Psoas muscle (tissue), 8 donors: ENCODE measurements at places on chromosomes 6 and 20.
A peak's percentile ranks its signal among the peaks of the same experiment; 100 is the strongest.

DNA sequence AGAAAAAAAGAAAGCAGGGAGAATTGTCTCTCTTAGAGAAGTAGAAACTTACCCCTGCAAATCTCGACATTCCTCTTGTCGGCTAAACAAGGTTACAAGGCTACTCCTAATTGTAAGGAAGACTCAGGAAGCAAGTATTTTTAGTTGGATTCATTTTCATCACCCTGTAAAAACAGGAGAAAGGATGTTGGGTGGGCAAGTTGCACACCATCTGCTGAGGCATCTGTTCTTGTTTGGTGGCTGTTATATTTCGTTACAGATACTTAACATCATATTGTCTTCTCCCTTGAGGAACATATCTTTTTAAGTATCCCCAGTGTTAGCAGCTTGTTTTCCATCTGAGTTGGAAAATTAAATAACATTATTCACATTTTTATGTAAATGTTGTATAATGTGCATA lies 187.5 kb downstream of the PLCB4 start:
- no peaks in the 10 kb centered on the region for H3K36me3 ChIP-seq
- no peak for DNase-seq
- H3K27me3 ChIP-seq = no peaks in the 10 kb centered on the region
- H3K27ac ChIP-seq = no peak overlapping the region

- no peaks in the 10 kb centered on the region for H3K4me1 ChIP-seq
- no peak overlapping the region for H3K4me3 ChIP-seq
- no peak for DNase-seq
- H3K36me3 ChIP-seq = no peaks in the 10 kb centered on the region
- H3K27ac ChIP-seq = peak overlapping the region; percentile 68
Measured at GRCh38 chr6:138593124-138593877, 94.0 kb upstream of the NHSL1 start.

- H3K4me1 ChIP-seq = no peaks in the 10 kb centered on the region
- H3K27me3 ChIP-seq = no peaks in the 10 kb centered on the region
- no peak for DNase-seq
- no peak overlapping the region for H3K27ac ChIP-seq
- H3K36me3 ChIP-seq = no peaks in the 10 kb centered on the region
Measured at GRCh38 chr6:39240155-39240757, 11.0 kb upstream of the KCNK5 start.

DNA sequence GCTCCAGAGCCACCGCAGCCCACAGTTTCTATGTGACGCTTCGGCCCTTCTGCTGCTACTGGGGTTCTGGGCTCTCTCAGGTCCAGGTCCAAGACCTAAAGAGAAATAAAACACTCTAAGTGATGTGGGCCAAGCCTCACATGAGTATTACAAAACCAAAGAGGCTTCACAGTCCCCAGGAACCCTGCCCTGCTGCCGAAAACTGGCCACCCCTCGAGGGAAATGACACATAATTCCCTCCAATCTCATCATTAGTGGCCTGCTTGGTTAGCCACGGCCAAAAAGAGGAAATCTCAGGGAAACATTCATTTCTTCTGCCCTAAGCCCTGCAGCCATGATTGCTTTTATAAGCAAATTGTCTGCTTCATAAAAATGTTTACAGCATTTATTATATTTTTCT lies 32.5 kb downstream of the DLL1 start:
- H3K36me3 ChIP-seq = no peaks in the 10 kb centered on the region
- no peaks in the 10 kb centered on the region for H3K27me3 ChIP-seq
- DNase-seq = no peak
- no peaks in the 10 kb centered on the region for H3K4me1 ChIP-seq
- H3K4me3 ChIP-seq = no peak overlapping the region

DNA sequence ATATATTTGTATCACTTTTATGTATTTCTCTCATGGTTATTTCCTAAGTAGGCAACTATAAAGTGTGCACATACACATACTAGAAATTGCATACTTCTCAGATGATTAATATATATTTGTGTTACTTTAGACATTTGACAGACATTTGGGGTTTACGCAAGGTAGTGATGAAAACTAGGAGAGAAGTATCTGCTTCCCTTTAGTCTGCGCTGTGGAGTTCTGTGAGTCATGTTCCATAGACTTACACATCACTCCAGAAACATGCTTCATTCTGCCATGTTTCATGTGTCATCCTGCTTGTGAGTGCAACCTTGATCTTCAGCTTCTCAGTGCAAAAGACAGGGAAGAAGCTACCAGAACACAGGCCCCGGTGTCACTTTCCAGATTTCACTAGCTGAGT lies 200.7 kb upstream of the BMP2 start:
- no peak overlapping the region for H3K27ac ChIP-seq
- no peaks in the 10 kb centered on the region for H3K4me1 ChIP-seq
- no peak overlapping the region for H3K4me3 ChIP-seq
- no peak for DNase-seq
- no peaks in the 10 kb centered on the region for H3K36me3 ChIP-seq

- H3K27me3 ChIP-seq = no peaks in the 10 kb centered on the region
- no peaks in the 10 kb centered on the region for H3K4me1 ChIP-seq
- H3K4me3 ChIP-seq = no peak overlapping the region
- no peak for DNase-seq
- no peak overlapping the region for H3K27ac ChIP-seq
Measured at GRCh38 chr6:143006787-143007186, 53.9 kb upstream of the AIG1 start.

DNA sequence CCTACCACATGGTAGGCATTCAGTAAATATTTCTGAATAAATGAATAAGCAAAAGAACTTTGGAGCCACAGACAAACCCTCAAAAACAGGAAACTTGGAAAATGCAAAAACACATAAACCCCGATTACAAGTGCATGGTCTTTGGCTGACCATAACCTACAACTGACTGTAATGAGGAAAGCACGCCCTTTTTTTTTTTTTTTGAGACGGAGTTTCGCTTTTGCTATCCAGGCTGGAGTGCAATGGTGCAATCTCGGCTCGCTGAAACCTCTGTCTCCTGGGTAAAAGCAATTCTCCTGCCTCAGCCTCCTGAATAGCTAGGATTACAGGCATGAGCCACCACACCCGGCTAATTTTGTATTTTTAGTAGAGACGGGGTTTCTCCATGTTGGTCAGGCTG lies 11.9 kb upstream of the LATS1 start:
- no peak overlapping the region for H3K4me3 ChIP-seq
- DNase-seq = no peak
- no peaks in the 10 kb centered on the region for H3K4me1 ChIP-seq
- peaks cover 97% of the 10 kb centered on the region for H3K36me3 ChIP-seq
- H3K27me3 ChIP-seq = no peaks in the 10 kb centered on the region
- H3K27ac ChIP-seq = no peak overlapping the region

DNA sequence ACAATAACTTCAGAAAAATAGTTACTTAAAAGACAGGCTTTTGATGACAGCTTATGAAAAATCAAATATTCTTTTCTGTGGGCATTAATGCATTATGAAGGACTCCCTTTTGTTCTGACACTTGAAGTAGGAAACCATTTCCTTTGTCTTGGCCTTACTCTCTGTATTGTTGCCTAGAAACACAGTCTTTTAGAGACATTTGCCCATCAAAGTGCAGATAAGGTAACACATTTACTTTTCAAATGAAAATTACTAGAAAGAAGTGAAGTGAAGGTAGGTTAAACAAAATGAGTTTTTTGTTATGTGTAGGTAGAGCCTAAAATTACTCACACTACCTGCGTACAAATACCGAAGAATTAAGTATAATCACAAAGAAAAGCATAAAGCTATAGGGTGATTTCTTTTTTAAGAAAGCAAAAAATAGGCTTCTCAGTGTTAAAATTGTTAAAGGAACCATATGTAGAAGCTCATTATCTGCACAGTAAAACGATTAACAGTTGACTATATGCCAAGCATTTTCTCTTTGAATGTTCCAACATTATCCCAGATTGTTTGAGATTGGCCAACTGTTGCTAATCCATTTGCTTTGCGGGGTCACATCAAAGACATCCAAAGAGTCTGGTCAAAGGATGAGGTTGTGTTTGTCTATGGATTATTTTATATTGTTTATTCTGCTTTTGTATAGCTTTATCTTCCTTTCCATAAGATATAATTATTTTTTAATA lies 542.0 kb upstream of the RNF217 start:
- no peaks in the 10 kb centered on the region for H3K4me1 ChIP-seq
- no peak overlapping the region for H3K27ac ChIP-seq
- no peak overlapping the region for H3K4me3 ChIP-seq
- no peak for DNase-seq
- H3K36me3 ChIP-seq = no peaks in the 10 kb centered on the region

DNA sequence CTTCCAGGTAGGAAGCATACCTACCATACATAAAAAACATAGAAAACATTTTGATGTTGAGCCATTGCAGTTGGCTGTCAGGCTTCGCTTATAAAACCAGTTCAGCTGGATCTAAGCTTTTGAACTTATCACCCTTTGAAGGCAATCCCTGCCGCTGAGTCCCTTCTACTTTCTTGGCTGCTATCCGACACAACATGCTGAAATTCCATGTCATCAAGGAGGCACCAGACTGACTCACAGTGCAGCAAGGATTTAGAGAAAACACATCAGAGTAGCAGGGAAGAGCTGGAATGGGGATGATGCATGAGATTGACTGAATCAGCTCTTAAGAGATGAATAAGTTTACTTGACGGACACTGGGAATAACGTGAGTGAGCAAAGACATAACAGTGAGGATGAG lies 135.0 kb upstream of the MAN1A1 start:
- no peaks in the 10 kb centered on the region for H3K36me3 ChIP-seq
- no peaks in the 10 kb centered on the region for H3K4me1 ChIP-seq
- H3K27me3 ChIP-seq = no peaks in the 10 kb centered on the region
- no peak overlapping the region for H3K4me3 ChIP-seq
